Activated T-cell treated with anti-CD3 and anti-CD28 coated beads, Interleukin-2, amount 50 U/mL, for 72 hours (primary cell): ENCODE measurements at places on chromosomes 5 and 9. TPM values are rescaled to one million over a fixed set of nuclear protein-coding genes. Genes with fewer than 3 reads are reported as not detected.

DNA sequence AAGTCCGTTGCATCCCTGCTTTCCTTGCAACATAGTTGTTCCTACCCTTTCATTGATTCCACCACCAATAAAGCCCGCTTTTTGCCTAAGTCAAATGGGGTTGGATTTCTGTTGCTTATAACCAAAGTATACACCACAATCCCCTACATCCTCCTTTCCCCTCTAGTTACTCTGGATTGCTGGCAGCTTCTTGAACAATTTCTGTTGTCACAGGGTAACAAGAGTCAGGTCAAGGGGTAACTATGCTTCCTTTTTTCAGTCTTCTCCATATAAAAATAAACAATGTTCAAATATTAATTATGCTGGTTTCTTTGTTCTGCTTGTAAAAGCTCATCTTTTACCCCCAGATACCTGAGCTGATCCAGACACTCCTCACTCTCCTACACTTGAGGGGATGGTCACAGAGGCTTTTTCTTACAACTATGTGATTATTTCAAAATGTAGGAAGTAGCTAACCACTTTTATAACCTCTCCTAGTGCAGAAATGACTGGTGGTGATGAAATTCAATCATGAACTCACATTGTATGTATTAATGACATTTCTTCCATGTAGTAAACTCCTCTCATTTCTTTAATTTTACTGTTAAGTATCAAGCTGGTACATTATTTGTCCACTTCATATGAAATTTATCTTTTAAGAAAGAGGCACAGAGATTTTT is 136.5 kb downstream of the SNX18 start:
- no peak for DNase-seq
- H3K27ac ChIP-seq, result no peak overlapping the region
- peaks cover 11% of the 10 kb centered on the region for H3K4me1 ChIP-seq
- H3K27me3 ChIP-seq, result no peaks in the 10 kb centered on the region
- H3K4me3 ChIP-seq, result no peak overlapping the region

DNA sequence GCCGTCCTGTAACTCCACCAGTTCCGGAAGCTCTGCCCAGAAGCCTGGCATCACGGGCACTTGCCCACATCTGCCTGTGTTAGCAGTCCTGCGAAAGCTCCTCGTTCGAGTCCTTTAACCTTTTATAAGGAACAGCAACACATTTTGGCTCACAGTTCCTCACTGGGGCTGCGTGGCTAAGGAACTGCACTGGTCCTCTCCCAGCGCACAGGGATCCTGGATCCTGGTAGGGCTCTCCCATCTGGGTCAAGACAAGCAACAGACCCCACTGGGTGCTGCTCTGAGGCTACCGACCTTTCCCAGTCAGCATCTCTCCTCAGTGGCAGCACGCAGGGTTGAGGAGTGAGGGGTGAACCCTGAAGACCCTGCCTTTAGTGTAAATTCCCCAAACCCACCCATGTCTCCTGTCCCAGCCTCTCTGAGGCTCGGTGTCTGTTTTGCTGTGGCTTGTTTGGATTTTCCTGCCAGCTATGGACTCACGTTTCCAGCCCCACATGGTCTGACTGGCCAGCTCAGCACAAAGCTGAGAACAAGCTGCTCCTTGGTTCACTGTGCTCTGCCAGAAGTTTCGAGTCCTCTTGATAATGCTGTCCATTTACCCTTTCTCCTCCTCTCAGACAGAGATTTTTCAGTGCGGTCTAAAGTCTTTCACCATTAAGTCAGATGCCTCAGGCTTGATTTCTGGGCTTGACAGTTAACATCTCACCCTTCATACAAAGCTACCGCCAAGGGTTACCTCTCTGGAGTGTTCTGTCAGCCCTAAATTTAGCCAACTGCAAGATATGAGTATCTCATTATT is 80.0 kb downstream of the AK8 start:
- H3K4me3 ChIP-seq, result no peak overlapping the region
- no peak for DNase-seq
- H3K27me3 ChIP-seq, result peaks cover 57% of the 10 kb centered on the region
- H3K4me1 ChIP-seq, result peaks cover 8% of the 10 kb centered on the region
- no peak overlapping the region for H3K27ac ChIP-seq
- H3K36me3 ChIP-seq, result no peaks in the 10 kb centered on the region

- H3K4me1 ChIP-seq, result peaks cover 8% of the 10 kb centered on the region
- DNase-seq, result no peak
- H3K27ac ChIP-seq, result peak overlapping the region; percentile 14
- no peaks in the 10 kb centered on the region for H3K36me3 ChIP-seq
Observed at GRCh38 chr5:66582499-66583165, 13.6 kb upstream of the MAST4 start.

- H3K4me3 ChIP-seq, result no peak overlapping the region
- no peak for DNase-seq
- H3K27me3 ChIP-seq, result no peaks in the 10 kb centered on the region
- H3K4me1 ChIP-seq, result no peaks in the 10 kb centered on the region
- H3K36me3 ChIP-seq, result peaks cover under 1% of the 10 kb centered on the region
Observed at GRCh38 chr9:12060067-12060466, 633.1 kb upstream of the TYRP1 start.

DNA sequence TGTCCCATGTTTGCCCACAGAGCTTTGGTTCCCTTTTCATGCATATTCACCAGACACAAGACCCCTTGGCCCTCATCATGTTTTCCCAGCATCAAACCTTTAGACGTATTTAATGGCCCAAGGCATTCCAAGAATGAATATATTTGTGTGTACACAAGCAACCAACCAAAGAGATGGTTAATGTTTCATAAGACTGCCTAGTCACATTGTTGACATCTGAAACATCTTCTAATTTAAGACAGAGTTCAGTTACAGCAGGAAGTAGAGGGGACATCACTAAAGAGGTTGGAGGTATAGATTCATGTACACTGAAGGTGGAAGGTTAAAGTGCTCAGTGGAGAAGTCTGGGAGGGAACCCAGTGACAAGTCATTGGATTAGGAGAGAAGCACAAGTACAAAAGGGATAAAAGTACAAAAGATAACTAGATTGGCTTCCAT is 49.1 kb downstream of the SUSD1 start:
- H3K27ac ChIP-seq, result no peak overlapping the region
- no peaks in the 10 kb centered on the region for H3K36me3 ChIP-seq
- H3K4me3 ChIP-seq, result no peak overlapping the region
- no peaks in the 10 kb centered on the region for H3K27me3 ChIP-seq

DNA sequence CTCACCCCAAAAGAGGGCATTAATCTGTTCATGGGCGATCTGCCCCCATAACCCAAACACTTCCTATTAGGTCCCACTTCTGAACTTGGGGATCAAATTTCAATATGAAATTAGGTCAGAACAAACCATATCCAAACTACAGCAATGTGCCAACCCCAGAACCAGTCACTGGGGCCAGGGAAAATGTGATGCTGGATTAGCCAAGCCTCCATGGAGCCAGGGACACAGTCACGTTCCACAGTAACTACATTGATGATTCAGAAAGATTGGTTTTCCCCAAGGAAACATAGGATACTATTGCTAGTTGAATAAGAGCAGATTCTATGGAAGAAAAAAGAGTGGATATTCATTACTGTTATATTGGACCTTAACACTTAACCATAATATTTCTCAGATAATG is 84.2 kb downstream of the GIN1 start:
- no peak overlapping the region for H3K27ac ChIP-seq
- peaks cover 10% of the 10 kb centered on the region for H3K27me3 ChIP-seq
- H3K36me3 ChIP-seq, result no peaks in the 10 kb centered on the region
- no peaks in the 10 kb centered on the region for H3K4me1 ChIP-seq
- no peak overlapping the region for H3K4me3 ChIP-seq

DNA sequence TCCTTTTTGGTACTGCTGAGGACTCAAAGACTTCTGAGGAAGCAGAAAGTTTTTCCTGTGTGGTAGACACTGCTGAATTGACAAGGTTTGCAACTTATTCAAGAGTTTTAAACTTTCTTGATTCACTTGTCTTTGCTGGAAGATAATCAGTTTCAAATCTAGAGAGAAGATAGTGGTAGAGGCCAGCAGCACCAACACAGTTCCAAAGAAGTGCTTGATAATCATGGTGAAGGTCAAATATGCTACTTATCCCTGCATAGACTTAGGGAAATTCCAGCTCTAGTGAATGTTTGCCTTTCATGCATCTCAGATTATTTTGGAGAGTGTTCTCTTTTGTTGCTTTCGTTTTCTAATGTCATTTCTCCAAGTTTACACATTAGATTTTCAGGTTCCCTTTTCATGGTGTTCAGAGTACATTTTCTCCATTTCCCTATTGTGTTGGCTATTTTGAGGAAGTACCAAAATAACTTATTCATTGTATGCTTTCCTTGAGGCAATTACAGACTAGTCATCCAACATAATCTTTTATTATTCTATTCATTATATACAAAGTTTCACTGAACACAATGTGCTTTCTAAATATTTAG is 550 bp downstream of the IFNE start:
- H3K27me3 ChIP-seq, result no peaks in the 10 kb centered on the region
- H3K4me3 ChIP-seq, result no peak overlapping the region
- peaks cover 4% of the 10 kb centered on the region for H3K36me3 ChIP-seq
- DNase-seq, result no peak
- H3K27ac ChIP-seq, result no peak overlapping the region
- H3K4me1 ChIP-seq, result peaks cover 6% of the 10 kb centered on the region

DNA sequence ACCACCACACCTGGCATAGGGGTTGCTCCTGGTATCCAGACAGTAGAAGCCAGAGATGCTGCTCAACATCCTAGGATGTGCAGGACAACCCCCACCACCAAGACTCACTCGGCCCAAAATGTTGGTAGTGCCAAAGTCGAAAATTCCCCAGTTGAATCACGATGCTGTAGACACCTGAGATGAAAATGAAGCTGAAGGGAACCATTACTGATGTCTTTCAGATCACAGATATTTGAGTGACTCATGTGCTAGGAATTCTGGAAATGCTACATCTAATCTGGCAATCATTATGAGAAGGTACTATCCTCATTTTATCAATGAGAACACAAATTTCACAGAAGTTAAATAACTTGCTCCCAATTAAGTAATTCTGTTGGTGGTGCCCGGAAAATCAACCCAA is 21.0 kb upstream of the UBE2QL1 start:
- no peak overlapping the region for H3K27ac ChIP-seq
- H3K36me3 ChIP-seq, result no peaks in the 10 kb centered on the region
- H3K4me1 ChIP-seq, result no peaks in the 10 kb centered on the region

GRCh38 chr5:136174021-136174659 is 18.8 kb downstream of the SMIM32 start:
- H3K27me3 ChIP-seq, result no peaks in the 10 kb centered on the region
- no peak for DNase-seq
- peaks cover 3% of the 10 kb centered on the region for H3K36me3 ChIP-seq
- H3K4me3 ChIP-seq, result no peak overlapping the region
- H3K27ac ChIP-seq, result no peak overlapping the region

DNA sequence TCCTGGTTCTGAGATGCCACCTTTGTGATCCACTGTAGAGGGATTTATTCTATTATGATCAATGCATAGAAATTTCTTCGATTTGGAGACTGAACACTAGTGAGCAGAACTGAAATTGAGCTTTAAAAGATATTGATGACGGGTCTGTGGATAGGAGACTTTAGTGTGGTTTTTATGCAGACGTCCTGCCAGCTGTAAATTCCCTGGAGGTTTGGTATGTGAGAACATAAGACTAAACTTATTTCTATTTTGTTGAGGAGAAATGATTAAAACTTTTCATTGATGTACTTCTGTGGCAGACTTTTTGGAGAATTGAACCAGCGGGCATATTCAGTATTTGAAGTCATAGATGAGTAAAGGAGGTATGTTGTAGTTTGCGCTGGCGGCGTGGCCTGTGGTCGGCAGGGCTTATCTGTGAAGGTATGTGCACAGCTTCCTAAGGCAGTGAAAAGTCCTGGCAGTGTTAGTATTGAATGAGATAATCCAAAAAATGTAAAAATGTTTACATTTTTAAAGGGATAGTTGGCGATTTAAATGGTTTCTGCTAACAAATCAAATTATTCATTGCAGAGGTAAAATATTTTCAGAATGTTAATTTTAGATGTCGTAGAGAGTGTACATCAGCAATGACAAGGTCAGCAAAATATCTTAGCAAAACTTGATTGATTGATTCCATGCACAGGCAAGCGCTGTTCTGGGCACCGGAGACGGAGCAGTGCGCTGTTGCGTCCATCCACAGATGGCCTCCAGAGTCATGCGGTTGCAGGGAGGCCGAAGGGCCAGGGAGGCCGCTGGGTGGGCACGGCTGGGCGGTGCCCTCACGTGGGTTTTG is 20.4 kb downstream of the TENT4A start:
- peaks cover 97% of the 10 kb centered on the region for H3K4me1 ChIP-seq
- no peak for DNase-seq
- H3K36me3 ChIP-seq, result peaks cover 9% of the 10 kb centered on the region
- no peaks in the 10 kb centered on the region for H3K27me3 ChIP-seq
- H3K4me3 ChIP-seq, result peak overlapping the region; percentile 6

DNA sequence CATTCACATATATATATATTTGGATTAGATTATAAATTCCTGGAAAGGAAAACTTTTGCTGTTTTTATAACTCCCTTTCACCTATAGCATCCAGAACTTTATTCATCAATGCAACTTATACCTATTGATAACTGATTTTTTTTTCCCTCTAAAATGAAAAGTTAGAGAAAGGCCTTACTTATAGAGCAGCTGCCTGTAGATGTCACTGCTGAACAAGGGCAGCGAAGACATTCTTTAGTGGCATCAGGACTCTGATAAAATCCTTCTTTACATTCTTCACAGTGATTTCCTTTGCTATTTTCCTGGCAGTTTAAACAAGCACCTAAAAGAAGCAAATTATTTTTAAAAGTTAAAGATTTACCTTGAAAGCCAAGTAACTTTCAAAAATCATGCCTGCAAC is 32.3 kb upstream of the CDK5RAP2 start:
- no peaks in the 10 kb centered on the region for H3K27me3 ChIP-seq
- DNase-seq, result no peak
- no peak overlapping the region for H3K27ac ChIP-seq
- H3K4me1 ChIP-seq, result peaks cover under 1% of the 10 kb centered on the region
- no peak overlapping the region for H3K4me3 ChIP-seq
- H3K36me3 ChIP-seq, result no peaks in the 10 kb centered on the region

- H3K36me3 ChIP-seq, result no peaks in the 10 kb centered on the region
- no peaks in the 10 kb centered on the region for H3K4me1 ChIP-seq
- no peak overlapping the region for H3K27ac ChIP-seq
Observed at GRCh38 chr5:118554981-118555380, 433.4 kb downstream of the DTWD2 start.

DNA sequence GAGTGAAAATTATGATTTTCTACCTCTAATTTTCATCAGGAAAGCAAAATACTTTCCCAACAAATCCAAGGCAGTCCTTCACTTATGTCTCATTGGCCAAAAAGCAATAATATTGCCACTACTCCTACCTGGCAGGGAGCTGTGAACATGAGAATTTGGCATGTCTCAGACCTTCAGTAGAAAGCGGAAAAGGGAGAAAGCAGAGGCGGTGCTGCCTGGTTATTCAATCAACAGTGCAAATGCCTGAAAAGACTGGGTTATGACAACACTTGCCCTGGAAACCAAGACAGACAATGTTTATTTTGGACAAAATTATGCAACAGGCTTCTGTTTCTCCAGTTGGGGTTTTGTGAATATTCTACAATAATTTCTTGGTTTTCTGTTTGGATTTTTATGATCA is 194.4 kb downstream of the TAF11L14 start:
- no peak overlapping the region for H3K27ac ChIP-seq
- H3K27me3 ChIP-seq, result no peaks in the 10 kb centered on the region
- DNase-seq, result no peak
- no peaks in the 10 kb centered on the region for H3K4me1 ChIP-seq

Gene MEGF10
- total RNA-seq, result not detected

Gene RASEF
- total RNA-seq, result not detected

Gene TNC
- total RNA-seq, result 4.1 TPM

Gene F2RL1
- 1.7 TPM for total RNA-seq

Gene ATP10B
- not detected for total RNA-seq

Gene SLC2A6
- 2.0 TPM for total RNA-seq

Gene IFNA17
- total RNA-seq, result not detected

Gene POLR1E
- total RNA-seq, result 77.2 TPM

Gene TAF11L14
- not detected for total RNA-seq

Gene PCDHGA5
- 0.12 TPM for total RNA-seq
